Heart right ventricle (tissue), 16 donors: ENCODE measurements at places on chromosomes 3 and 15. TPM values are rescaled to one million over a fixed set of nuclear protein-coding genes. Genes with fewer than 3 reads are reported as not detected.

DNA sequence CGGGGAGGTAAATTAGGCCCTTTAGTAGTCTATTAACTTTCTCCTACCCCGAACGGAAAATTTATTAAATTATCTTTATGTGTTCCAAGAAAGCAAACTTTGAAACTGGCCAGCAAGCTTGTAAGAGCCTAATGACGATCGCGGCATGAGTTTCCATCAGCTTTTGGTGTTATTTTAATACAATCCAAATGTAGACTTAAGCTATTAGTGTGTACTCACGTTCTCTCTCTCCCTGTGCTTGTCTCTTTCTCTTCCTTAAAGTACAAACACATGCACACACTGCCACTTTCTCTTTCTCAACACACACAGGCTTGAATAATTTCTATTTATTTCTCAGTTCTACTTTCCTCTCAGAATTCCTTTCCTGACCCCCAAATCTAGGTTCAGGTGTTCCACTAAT, 108.8 kb upstream of the MME start:
- no peak overlapping the region for H3K4me3 ChIP-seq
- H3K36me3 ChIP-seq = no peaks in the 10 kb centered on the region
- H3K27ac ChIP-seq = no peak overlapping the region

DNA sequence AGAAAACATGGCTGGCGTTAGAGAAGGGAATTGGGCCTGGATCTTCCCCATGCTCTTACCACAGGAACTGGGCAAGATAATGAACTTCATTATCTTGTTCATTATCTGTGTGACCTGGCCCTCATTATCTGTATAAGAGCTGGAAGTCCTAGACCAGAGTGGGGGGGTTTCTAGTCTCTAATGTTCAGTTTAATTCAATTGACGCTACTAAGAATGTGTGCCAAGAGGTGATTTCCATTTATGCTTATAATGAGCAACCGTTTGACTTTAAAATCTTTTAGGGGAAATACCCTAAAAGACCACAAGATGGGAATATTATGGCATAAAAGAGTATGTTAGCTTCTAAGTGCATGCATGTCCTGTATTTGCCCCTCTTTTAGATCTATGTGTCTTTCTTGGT, 59.1 kb upstream of the CSTA start:
- no peak overlapping the region for H3K4me3 ChIP-seq
- DNase-seq = no peak
- no peak overlapping the region for H3K27ac ChIP-seq
- no peaks in the 10 kb centered on the region for H3K36me3 ChIP-seq

DNA sequence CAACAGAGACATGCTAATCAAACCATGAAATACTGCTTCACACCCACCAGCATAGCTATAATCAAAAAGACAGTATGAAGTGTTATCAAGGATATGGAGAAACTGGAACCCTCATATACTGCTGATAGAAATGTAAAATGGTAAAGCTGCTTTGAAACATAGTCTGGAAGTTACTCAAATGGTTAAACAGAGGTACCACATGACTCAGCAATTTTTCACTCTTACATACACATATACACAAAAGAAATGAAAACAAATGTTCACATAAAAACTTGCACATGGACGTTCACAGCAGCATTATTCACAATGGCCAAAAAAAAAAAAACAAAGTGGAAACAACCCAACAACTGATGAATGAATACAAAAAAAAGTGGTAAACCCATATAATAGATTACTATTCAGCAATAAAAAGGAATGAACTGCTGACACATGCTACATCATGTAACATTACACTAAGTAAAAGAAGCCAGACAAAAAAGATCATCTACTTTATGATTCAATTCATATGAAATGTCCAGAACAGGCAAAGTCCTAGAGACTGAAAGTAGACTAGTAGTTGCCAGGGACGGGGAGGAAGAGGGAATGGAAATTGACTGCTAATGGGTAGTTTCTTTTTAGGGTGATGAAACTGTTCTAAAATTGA, 23.2 kb downstream of the ZNF148 start:
- H3K4me3 ChIP-seq = no peak overlapping the region
- H3K4me1 ChIP-seq = peaks cover 47% of the 10 kb centered on the region
- H3K36me3 ChIP-seq = no peaks in the 10 kb centered on the region
- H3K27me3 ChIP-seq = no peaks in the 10 kb centered on the region
- H3K27ac ChIP-seq = no peak overlapping the region

Gene PP2D1
- not detected for total RNA-seq

DNA sequence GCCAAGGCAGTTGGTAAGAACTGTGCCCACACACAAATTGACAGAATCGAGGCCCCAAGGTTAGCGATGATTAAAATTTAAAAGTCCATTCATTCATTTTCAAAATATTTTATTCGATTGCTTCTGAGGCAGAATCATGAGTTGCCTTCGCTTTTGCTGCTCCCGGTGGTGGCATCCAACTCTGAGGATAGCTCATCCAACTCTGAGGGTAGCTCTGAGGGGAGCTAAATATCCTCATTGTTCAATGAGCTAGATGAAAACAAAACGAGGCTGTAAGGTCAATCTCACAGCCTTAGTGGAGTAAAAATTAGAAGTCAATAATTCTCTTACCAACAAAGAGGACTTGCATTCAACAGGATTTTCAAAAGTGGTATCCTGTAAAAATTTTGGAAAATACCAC, 897 bp upstream of the CHL1 start:
- no peak overlapping the region for H3K27ac ChIP-seq
- H3K4me3 ChIP-seq = no peak overlapping the region
- no peaks in the 10 kb centered on the region for H3K36me3 ChIP-seq
- peaks cover 16% of the 10 kb centered on the region for H3K4me1 ChIP-seq
- H3K27me3 ChIP-seq = peaks cover 47% of the 10 kb centered on the region

GRCh38 chr15:63463793-63464192, 40.6 kb upstream of the USP3 start:
- no peak overlapping the region for H3K4me3 ChIP-seq
- H3K36me3 ChIP-seq = no peaks in the 10 kb centered on the region
- no peaks in the 10 kb centered on the region for H3K27me3 ChIP-seq
- no peak for DNase-seq

- H3K4me1 ChIP-seq = peaks cover 18% of the 10 kb centered on the region
- no peaks in the 10 kb centered on the region for H3K36me3 ChIP-seq
- H3K27me3 ChIP-seq = no peaks in the 10 kb centered on the region
- no peak overlapping the region for H3K4me3 ChIP-seq
These were observed 63.5 kb downstream of the HACD2 start for GRCh38 chr3:123521179-123521969.

DNA sequence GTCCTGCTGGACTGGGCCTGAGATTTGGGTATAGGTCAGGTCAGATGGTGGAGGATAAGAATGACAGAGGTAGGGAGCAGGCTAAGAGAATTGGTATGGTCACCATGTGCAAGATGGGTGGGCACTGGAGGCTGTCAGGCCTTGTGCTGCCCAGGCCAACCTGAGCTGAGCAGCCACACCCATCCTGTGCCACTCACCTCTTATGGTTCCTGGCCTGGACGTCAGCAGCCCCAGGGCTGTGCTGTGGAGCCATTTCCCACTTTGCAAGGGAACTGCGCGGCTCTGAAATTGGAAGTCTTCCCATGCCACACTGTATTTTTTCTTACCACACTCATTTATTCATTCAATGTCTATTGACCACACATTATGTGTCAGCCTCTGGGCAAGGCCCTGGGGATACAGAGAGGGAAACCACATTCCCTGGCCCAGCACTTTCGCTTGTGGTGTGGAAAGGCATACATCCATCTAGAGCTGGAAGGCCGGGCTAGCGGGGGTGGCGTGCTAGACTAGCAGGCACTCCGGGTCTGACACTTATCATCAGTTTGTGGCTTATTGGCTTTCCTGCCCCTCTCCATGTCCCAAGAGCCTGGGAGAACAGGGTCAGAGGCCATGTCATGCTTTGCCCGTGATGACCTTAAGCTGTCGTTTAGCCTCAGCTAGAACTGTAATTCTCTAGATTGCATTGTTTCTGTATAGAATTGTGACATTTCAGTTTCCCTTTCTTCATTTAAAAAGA, 51.1 kb upstream of the POLG start:
- no peak for DNase-seq
- H3K4me3 ChIP-seq = no peak overlapping the region
- no peaks in the 10 kb centered on the region for H3K4me1 ChIP-seq
- H3K36me3 ChIP-seq = no peaks in the 10 kb centered on the region
- no peak overlapping the region for H3K27ac ChIP-seq

DNA sequence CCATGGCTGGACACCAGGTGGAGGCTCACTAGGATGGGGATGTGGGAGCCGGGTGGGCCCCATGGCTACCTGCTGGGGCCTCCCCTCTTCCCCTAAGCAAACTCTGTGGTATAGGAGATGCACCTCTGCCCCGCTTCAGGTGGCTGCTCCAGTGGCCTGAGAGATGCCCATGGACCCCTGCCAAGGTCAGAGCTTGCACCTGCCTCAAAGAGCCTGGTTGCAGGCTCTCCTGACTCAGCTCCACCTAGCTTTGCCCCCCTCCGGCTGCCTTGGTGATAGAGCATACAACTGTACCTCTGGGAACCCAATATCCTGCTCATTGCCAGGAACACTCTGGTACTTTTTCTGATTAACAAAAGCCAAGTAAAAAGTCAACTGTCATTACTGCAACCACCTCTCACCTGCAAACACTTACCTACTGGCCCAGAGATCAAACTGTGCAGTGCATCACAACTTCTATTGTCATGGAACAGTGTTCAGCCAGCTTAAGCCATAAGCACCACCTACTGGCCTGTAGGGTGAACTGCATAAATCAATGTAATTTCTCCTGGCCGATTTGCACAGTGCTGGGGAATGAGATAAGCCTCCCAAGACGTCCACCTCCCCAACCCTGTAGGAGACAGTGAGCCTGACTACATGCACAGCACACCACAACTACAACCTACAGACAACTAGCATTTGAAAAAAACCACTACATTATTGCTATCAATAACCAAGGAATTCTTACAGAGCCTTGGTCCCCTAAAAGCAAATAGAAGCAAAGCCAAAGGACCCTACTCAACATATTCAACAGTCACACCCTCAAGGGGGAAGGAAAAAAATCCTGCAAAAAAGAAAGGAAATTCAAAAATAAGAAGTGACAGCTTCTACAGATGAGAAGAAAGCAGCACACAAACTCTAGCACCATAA, 352.4 kb upstream of the ARHGEF26 start:
- H3K36me3 ChIP-seq = no peaks in the 10 kb centered on the region
- peak; percentile 22 for DNase-seq
- no peaks in the 10 kb centered on the region for H3K4me1 ChIP-seq
- no peaks in the 10 kb centered on the region for H3K27me3 ChIP-seq
- no peak overlapping the region for H3K27ac ChIP-seq

Gene A4GNT
- total RNA-seq = not detected

GRCh38 chr3:161854232-161854771, 357.7 kb downstream of the OTOL1 start:
- no peaks in the 10 kb centered on the region for H3K36me3 ChIP-seq
- no peak overlapping the region for H3K4me3 ChIP-seq
- no peak overlapping the region for H3K27ac ChIP-seq
- no peaks in the 10 kb centered on the region for H3K27me3 ChIP-seq
- no peaks in the 10 kb centered on the region for H3K4me1 ChIP-seq

DNA sequence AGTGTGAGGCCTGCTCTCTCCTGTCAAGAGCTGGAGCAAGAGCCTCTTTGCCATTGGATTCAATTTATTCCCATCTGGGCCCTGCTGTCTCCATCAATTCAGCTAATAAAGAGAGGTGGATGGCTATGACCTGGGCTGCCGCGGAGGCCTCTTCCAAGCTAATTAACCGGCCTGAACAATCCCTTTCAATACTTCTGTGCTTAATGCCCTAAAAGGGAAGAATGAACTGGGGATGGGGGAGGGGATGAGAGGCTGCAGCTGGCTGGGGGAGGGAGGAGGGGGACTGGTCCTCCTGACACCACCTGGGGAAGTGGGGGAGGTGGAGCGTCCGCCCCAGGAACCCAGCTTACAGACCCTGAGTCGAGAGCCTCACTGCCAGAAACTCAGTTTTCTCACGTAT, 33.4 kb upstream of the PRR23E start:
- no peak overlapping the region for H3K27ac ChIP-seq

DNA sequence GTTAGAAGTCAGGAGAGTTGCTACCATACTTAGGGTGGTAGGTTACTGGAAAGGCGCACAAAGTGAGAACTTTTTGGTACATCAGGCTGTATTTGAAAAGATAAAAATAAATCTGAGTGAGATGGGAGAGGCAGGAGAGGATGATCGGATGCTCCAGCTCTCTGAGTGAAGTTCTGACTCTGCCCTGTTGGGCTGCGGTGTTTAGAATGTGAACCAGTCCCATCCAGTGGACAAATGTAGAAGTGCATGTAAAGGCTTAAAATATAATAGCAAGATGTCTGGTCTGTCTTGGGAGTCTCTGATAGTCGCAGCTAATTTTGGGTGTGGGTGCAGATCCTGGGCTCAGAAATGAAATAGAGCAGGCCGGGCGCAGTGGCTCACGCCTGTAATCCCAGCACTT, 30.4 kb downstream of the ACKR2 start:
- no peak overlapping the region for H3K27ac ChIP-seq
- H3K4me1 ChIP-seq = peaks cover 13% of the 10 kb centered on the region

DNA sequence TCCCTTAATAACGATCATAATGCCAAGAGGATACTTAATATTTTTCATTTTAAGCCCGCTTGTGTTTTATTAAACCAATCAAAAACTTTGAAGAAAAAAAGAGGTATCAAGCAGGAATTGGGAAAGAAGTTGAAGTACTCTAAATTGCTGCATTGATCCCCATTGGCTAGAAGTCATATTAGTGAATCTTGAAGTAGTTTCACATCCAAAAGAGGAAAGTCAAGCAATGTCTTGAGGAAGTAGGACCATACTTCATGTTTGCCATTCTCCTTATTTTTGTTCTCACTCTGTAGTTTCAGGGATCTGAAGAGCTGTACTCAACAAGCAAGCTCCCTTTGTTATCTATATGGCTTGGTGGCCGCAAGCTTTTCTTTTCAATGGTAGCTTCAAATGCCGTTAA, 2.2 kb downstream of the SCAANT1 start:
- H3K27me3 ChIP-seq = no peaks in the 10 kb centered on the region
- no peak for DNase-seq
- peaks cover 31% of the 10 kb centered on the region for H3K4me1 ChIP-seq
- H3K27ac ChIP-seq = no peak overlapping the region
- H3K36me3 ChIP-seq = peaks cover 4% of the 10 kb centered on the region

Gene FMN1
- 1.1 TPM for total RNA-seq

Gene SLC28A1
- total RNA-seq = 1.6 TPM

Gene CD86
- 2.7 TPM for total RNA-seq

DNA sequence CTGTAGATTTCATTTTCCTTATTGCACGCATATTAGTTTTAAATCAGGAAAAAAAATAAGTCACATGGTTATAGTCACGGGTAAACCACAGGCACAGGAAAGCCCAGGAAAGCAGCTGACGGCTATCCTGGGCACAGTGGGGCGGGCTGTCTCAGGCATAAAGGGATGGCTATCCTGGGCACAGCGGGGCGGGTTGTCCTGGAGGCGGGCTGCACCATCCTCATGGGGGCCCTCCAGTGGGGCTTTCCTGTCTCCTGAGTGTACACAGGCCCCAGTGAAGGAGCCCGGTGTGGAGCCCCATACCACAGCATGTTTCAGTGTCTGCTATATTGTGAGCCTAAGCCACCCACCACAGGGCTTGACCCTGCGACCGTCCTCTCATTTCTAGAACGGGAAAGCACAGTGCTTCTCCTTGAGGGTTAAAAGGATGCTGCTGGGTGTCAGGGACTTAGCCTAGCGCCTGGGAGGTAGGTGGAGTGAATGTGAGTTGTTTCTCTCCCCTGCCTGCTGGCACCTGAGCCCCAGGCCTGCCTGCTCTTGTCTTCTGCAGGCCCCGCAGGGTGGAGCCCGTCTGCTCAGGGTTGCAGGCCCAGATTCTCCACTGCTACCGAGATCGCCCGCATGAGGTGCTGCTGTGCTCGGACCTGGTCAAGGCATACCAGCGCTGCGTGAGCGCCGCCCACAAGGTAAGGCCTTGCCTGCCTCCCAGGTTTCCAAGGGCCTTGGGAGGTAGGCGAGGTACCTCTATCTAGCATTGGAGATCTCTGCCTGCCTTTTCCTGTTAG, 25.9 kb upstream of the PLXNA1 start:
- H3K4me3 ChIP-seq = no peak overlapping the region
- H3K27me3 ChIP-seq = no peaks in the 10 kb centered on the region
- DNase-seq = no peak
- peaks cover 18% of the 10 kb centered on the region for H3K4me1 ChIP-seq
